ENCODE measurements at places on chromosomes 16 and 17.

GRCh38 chr16:50066482-50067289, 916 bp downstream of the HEATR3 start:
- DNase-seq, result no peak

GRCh38 chr17:62780951-62781350, 27.2 kb downstream of the MARCHF10 start:
- DNase-seq, result no peak

- DNase-seq, result no peak
Measured at GRCh38 chr16:53510704-53511070, 7.7 kb upstream of the AKTIP start.

DNA sequence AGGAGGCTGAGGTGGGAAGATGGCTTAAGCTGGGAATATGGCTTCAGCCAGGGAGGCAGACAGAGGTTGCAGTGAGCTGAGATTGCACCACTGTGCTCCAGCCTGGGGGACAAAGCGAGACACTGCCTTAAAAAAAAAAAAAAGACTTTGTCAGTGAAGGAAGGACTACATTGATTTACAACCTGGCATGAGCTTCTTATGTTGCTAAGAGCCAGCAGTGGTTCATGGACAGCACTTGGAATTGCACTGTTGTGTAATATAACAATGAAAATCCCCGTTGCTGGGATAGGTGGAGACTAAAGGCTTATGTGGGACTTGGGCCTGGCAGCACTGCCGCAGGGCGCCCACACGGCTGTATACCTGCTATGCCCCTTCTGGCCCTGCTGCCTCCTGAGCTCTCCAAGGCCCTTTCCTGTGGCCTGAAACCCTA, 14.1 kb upstream of the SLC16A5 start:
- DNase-seq, result no peak

GRCh38 chr17:79294459-79295071, 219.9 kb downstream of the ENGASE start:
- no peak for DNase-seq

GRCh38 chr16:83774066-83774465, 33.7 kb upstream of the HSBP1 start:
- DNase-seq, result no peak

DNA sequence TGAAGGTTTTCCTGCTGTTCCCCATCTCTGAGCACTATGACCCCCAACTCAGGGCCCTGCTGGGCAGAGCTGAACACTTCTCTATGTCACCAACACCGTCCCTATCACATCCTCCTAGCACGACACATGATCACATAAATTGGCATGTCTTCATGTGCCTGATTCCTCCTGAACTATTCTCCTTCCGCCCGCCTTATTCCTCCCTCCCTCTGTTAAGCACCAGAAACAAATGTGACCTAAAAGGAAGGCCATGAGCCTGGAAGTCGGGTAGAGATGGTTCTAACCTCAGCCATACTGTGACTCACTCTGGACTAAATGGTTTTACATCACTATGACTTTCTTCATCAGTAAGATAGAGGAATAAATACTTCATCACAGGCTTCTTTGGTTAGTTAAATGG, 80.8 kb upstream of the DYNLRB2 start:
- no peak for DNase-seq

DNA sequence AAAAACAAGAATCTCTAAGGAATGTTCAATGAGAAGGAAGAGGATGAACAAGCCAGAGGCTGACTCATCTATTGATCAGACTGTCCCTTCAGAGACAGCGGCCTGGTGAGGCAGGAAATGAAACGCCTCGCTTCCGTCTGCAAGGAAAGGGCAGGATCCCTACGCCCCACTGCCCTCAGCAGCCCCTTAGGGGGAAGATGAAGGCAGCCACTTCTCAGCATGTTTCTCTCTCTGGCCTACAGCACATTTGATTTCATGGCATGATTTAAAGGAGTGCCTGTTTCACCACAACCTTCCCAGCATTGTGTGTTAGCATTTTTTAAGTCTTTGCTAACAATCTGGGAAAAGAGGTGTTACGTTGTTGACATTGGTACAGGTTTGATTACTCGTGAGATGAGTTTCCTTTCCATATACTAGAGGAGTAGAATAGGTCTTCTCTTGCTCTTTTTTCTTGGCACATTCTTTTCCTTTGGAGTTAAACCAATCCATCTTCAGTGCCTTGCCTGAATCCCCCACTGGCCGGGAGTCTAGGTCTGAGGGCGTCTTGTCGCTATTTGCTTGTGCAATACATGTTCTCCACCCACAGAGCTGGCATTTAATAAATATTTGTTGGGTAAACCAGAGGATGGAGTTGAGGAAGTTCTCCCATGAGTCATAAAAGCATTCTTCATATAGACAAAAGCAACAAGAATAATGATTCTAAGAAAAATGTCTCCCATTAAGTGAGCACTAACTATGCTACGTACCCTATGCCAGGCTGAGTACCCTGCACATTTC, 47.4 kb downstream of the RBFOX3 start:
- no peak for DNase-seq

GRCh38 chr17:48131216-48131824, 23.8 kb downstream of the SNX11 start:
- peak; percentile 83 for DNase-seq

DNA sequence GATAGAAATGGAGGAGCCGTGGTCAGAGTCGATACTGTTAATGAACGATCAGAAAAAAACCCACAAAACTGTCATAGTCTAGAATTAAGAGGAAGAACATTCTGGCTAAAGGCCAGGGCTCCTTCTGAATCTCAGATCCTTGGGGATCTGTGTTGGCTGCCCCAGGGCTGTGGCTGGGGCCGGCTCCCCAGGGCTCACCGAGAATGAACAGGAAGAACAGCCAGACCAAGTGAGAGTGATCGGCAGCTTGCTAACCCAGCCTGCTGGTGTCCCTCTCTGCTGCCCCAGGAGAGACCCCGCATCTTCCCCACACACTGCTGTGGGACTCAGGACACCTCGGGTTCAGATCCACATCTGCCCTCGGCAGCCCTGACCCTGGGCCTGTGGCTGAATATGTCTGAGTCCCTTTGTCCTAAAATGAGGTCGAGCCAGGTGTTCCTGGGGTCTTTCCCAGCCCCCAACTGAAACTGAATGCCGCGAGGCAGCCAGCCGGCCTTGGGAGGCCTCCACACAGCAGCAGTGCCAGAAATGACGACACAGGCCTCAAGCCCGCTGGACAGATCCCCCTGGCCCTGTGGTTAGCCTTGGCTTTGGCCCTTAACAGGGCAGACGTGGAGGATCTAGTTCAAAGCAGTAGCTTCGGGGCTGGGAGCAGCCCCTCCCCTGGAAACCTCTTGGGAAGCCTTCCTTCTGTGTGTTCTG, 23.9 kb upstream of the CLEC18A start:
- peak; percentile 21 for DNase-seq

DNA sequence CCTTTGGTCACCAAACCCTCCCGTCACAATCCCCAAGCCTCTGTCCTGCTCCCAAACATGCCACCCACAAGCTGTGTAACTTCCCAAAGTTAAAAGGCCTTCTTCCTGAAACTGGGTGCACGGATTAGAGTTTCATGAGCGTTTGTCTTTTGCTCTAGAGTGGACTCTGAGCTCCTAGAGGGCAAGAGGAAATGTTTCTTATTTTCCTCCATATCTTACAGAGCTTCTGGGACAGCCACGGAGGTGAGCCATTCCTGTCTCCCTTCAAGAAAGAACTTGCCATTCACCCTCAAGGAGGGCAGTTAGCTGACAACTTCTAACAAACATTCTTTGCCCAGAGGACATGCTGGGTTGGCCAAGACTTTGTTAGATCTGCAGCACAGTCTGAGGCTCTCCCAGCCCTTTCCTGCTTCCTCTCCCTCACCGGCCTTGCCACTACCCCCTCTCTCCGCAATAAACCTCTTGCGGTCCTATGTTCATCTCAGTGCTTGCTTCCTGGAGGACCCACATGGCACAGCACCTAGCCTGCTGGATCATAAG, 2.6 kb upstream of the MYCBPAP start:
- no peak for DNase-seq

DNA sequence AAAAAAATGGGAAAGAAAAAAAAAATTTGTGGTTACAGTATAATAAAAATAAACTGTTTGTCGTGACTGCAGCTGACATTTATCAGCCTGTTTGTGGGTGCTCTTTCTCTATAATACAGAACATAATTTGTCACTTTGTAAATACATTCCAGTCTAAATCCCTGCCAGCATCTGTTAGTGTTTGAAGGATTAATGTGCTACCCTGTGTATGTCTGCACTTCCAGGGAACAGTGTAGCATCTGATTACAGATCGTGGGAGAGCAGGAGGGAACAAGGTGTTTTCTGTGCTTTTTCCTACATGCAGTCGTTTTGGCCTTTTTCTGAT, 265.1 kb downstream of the WWOX start:
- DNase-seq, result no peak

- DNase-seq, result no peak
Measured at GRCh38 chr16:29699324-29700219, 20.6 kb downstream of the QPRT start.

DNA sequence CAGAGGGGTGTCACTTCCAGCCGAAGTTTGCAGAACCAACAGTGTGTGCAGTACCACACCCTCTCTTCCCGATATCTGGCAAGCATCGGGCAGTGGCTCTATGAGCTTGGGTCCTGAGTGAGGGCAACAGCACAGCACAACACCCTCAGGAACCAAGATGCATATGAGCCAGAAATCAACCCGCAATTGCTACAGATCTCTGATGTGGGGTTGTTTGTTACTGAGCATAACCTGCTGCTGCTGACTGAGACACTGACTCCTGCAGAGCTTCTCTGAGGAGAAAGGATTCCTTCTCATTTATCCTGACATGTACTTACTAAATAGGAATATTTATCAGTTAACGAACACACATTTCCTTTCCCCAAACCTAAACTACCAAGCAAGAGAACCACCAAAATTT, 218.3 kb downstream of the RBFOX3 start:
- no peak for DNase-seq

GRCh38 chr17:35368081-35368830, 5.2 kb downstream of the SLFN11 start:
- DNase-seq, result no peak

- no peak for DNase-seq
Measured at GRCh38 chr17:79078476-79079190, 4.0 kb downstream of the ENGASE start.

DNA sequence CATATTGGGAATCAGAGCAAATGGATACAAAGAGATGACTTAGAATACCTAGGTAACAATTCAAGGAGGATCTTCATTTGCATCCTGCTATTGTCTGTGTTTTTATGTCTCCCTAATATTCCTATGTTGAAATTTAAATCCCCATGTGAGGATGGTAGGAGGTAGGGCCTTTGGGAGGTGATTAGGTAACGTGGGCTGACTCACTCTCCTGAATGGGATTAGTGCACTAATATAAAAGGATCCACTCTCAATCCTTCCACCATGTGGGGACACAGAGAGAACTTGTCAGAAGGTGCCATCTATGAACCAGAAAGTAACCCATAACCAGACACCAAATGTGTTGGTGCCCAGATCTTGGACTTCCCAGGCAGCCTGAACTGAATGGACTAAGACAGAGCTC, 83.4 kb downstream of the CDH8 start:
- DNase-seq, result no peak

- no peak for DNase-seq
Measured at GRCh38 chr17:16473044-16474011, 18.7 kb downstream of the LRRC75A start.

- peak; percentile 6 for DNase-seq
Measured at GRCh38 chr16:58196898-58197313, 1.0 kb downstream of the CSNK2A2 start.

Data from cerebellar cortex (tissue), 1 donor.